Activated CD4-positive, alpha-beta T cell treated with anti-CD3 and anti-CD28 coated beads for 4 hours (primary cell): ENCODE measurements at places on chromosomes 16 and 17.

- DNase-seq = no peak
Observed at GRCh38 chr16:14392960-14393359, 237.1 kb downstream of the PARN start.

GRCh38 chr17:50570528-50570927 is 10.0 kb downstream of the CACNA1G start:
- no peak for DNase-seq

- DNase-seq = no peak
Observed at GRCh38 chr16:30416047-30416603, 8.7 kb downstream of the ZNF771 start.

- no peak for DNase-seq
Observed at GRCh38 chr16:88971371-88972097, 5.5 kb downstream of the CBFA2T3 start.

DNA sequence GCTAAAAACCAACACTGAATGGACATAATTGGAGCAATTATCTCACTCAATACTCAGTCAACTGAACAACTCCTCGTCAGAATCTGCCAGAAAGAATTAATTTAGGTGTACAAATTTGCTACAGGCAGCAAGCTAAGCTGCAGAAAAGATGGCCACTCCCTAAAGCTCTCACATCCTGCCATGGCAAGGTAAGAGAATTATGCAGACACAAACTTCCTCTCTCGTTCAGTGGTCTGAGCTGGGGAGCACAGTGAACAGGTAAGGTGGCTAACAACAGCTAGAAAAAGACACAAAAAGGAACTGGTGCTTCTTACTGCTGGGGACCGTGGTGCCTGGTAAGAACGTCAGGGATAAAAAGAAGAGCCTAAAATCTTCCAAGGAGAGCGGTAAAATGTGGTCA is 74.9 kb upstream of the BCAR1 start:
- no peak for DNase-seq

GRCh38 chr17:49494986-49495841 is at the start of gene NGFR:
Gene NGFR (plus strand): TSS chr17:49495293. CDS start chr17:49495418, 125 bp downstream.
- DNase-seq = peak; percentile 42

DNA sequence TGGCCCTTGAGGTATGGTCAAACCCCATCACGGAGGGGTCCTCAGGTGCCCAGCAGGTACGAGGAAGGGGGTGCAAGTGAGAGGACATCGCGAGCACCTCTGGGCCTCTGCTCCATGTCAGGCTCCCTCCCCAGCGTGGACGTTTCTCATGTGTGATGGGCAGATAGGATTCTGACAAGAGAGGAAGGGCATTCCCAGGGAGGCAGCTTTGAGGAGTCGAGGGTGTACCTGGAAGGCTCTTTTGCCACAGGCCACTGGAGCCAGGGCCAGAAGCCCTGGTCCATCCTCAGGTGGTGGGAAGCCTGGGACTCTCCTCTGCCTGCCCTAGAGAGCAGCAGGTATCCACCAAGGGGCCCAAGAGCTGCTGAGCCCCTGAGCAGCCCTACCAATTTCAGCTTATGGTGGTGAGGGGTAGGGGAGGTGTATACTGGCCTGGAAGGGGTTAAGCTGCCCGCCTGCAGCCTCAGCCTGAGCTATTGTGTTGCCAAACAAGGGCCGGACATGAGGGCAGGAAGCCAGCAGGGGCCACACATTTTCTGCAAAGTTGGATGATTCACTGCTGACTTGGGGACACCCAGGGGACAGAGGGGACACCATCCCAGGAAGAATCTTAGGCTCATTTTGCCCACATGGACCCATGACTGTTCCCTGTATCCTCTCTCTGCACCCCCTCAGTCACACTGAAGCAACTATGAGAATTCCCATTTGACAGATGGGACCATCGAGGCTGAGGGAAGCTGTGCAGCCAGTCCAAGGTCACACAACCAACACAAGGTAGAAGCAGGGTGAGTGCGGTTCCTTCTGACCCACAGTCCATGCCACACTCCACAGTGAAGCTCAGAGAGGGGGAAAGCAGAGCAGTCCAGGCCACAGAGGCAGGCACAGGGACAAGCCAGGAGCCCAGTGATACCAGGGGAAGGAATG is 1.7 kb downstream of the CDH5 start:
- DNase-seq = no peak

DNA sequence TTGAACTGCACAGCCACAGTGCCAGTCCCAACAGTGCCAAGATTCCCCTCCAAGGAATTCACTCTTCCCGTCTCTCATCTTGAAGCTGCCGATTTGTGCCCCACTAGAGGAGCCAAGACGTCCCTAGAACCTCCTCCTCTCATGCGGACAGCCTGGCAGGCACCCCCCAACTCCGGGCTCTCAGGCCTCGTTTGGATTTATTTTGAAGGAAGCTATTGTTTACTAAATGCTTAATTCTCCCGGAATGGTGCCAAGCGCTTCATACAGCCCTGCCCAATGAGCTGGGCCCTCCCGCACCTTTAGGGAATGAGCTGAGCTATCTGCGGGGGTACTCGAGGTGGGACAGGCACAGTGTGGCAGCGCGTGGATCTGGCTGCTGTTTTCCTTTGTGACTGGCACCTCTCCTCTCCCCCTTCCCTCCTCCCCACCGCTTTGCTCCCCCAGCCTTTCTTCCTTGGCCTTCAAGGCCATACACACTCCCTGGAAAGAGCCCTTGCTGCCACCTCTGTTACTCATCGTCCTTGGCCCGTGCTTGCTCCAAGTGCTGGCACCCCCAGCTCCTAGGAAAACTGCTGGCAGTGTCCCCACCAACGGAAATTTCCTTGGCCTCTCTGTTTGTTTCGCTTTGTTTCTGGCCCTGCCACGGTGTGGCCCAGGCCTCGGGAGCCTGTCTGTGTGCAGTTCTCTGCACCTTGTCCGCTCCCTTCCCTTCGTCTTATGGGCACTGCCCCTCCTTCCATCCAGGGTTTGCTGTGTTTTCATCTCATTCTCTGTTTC is 49.9 kb upstream of the CDR2 start:
- DNase-seq = no peak

DNA sequence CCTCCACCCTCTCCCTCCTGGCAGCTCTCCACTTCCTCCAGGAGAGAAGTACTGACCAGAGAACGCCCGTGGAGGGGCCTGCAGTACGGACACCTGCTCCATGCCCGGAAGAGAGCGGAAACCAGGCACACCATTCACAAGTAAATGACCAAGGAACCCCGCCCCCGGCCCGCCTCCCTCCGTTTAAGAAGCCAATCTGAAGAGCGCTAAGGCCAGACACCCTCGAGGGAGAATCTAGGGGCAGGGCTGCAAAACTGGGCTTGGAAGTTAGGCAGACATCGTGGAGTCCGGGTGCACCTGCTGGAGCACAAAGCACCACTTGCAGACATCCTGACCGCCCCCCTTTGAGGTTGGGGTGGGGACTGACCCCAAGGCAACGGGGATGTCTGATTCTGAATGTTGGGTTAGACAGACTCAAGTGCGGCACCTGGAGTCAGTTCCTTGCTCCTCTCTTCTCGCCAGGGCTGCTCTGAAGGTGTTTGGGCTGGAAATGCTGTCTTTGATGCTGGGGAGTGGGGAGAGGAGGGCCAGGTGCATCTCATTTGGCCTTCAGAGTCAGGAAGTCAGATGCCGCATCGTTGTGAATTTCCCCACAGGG is 964 bp upstream of the FAAP100 start:
- DNase-seq = peak; percentile 74

DNA sequence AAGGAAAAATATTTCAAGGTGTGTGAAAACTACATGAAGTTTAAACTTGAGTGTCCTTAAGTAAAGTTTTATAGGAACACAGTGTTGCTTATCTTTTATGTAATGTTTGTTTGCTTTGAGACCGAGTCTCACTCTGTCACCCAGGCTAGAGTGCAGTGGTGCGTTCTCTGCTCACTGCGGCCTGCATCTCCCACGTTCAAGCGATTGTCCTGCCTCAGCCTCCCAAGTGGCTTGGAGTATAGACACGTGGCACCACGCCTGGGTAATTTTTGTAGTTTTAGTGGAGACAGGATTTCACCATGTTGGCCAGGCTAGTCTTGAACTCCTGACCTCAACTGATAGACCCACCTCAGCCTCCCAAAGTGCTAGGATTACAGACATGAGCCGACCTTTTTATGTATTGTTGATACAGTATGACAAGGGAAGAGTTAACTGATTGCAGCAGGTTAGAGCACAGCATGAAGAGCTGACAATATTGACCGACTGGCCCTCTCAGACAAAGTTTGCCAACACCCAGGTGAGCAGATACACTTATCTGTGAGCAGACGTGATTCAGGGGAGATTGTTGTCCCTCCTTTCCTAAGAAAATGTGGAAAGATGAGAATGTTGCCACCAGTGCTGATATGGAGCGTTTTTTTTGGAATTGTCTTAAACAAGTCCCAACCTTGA is 373.7 kb downstream of the WWOX start:
- no peak for DNase-seq
